ENCODE measurements at places on chromosomes 6 and 20. TPM values are rescaled to one million over a fixed set of nuclear protein-coding genes. Genes with fewer than 3 reads are reported as not detected.

GRCh38 chr20:4444404-4444803, 277.3 kb upstream of the PRND start:
- DNase-seq = no peak

FOXP4 gene
- total RNA-seq = 6.5 TPM

TAGAP gene
- total RNA-seq = 5.7 TPM

GRCh38 chr6:162690158-162690557, 37.4 kb downstream of the PRKN start:
- no peak for DNase-seq

DNA sequence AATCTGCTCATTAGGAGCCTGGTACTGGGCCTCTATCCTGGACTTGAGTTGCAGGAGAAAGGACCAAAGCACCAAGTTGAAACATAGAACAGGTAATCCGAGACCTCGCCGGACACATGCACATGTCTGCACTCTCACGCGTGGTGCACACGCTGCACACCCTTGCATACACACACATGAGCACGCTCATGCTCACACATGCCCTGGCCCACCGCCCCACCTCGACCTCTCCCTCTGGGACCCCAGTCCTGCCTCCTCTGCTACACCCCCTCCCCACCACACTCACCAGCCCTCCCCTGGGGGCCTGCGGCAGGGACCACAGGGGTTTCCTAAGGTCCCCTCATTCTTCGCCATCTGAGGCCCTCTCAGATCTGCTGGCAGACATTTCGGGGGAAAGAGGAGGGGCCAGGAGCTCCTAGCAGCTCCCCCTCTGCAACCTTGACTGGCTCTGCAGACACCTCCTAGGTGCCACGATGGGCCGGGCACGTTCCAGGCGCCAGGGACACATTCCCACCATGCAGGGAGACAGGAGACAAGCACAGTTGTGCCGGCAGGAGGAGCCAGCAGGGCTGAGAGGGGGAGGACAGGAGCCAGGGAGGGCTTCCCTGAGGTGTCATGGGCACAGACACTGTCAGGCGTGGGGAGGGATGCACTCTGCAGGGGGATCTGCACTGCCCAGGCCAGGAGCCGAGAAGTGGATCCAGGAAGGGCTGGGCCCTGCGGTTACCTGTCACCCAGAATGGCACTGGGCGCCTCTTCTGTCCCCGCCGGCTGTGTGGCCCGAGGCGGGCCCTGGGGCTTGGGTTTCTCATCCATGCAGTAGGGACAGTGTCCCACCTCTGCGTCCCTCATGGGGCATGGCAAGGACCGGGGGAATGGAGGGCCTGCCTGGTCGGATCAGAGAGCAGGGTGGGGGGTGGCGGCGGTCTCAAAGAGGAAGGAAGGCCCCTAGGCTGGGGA, 25.6 kb upstream of the LSM14B start:
- no peak for DNase-seq

GRCh38 chr6:40585651-40586269, 1.4 kb downstream of the LRFN2 start:
- DNase-seq = no peak

GRCh38 chr20:33822423-33822822, 11.3 kb downstream of the CHMP4B start:
- no peak for DNase-seq

- DNase-seq = no peak
Measured at GRCh38 chr20:52484438-52484837, 292.9 kb upstream of the ZFP64 start.
